ENCODE measurements at places on chromosomes 11 and 22.

GRCh38 chr11:120554766-120555432, 43.4 kb downstream of the GRIK4 start:
- no peak for DNase-seq

- no peak for DNase-seq
These were observed 60.3 kb downstream of the SIK3 start for GRCh38 chr11:117037975-117038350.

- DNase-seq: no peak
These were observed 38.3 kb downstream of the IGLL5 start for GRCh38 chr22:22925805-22926369.

GRCh38 chr11:116657842-116658825, 114.7 kb downstream of the BUD13 start:
- no peak for DNase-seq

- no peak for DNase-seq
These were observed 153.2 kb upstream of the E2F8 start for GRCh38 chr11:19393941-19394340.

- DNase-seq: no peak
These were observed 9.2 kb downstream of the RHOG start for GRCh38 chr11:3831378-3832239.

DNA sequence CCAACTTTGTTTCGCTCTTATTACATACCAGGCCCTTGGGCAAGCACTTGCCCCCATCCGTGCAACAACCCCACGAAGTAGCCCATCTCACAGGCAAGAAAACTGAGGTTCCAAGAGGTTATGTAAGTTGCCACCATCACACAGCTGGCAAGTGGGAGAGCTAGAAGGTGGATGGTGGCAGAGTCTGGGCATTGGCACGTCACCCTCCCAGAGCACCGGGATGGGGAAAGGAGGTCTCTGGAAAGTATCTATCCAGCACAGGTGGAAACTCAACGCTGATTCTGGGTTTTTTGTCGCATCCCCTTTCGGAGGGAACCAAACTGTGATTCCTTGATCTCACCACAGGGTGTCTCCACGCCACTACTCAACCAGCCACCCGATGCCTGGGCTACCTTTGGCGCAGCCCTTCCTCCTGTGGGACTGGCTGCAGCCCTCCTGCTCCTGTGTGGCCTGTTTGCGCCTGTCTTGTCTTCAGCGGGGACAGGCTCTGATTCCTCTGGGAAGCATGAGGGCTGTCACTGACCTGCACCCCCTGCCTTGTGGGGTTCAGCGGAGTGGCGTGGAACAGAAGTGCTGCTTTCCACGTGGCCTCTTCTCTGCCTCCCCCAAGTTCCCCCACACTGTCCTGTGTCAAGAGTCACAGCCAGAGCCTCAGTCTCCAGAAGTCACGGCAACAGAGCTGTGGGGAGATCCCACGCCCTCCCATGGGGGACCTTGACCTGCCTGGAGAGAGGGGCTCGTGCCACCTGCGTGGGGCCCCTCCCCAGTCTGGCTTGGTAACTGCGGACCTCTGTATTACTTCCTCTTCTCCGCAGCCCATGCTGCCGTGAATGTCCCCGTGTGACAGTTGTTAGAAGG, 34.4 kb upstream of the TRIM29 start:
- peak; percentile 80 for DNase-seq

GRCh38 chr11:106327134-106327533, 249.7 kb downstream of the AASDHPPT start:
- no peak for DNase-seq

- DNase-seq: no peak
These were observed 30.5 kb downstream of the WNT11 start for GRCh38 chr11:76175783-76176182.

All from ureter (tissue), 1 donor.